Dermis microvascular lymphatic vessel endothelial cell (primary cell): ENCODE measurements at places on chromosomes 13 and 19.

- DNase-seq = peak; percentile 50
These were observed 37.8 kb downstream of the ELF1 start for GRCh38 chr13:40981361-40981760.

DNA sequence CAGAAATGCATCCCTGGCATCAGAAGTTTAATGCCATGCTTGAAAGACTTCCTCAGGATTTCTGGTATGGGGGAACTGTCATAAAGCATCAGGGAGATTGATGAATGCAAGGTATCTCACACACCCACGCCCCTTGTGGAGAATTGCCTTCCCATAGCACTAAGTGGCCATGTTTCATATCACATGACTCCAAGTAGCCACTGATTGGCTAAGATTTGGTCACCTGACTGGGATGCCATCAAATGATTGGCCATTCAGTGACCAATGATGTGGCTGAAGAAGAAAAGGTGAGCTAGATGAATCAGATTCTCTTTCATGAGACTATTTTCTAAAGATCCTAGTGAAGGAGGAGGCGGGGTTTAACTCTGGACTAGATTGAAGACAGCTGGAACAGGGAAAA is 7.3 kb downstream of the KLK8 start:
- DNase-seq = no peak

DNA sequence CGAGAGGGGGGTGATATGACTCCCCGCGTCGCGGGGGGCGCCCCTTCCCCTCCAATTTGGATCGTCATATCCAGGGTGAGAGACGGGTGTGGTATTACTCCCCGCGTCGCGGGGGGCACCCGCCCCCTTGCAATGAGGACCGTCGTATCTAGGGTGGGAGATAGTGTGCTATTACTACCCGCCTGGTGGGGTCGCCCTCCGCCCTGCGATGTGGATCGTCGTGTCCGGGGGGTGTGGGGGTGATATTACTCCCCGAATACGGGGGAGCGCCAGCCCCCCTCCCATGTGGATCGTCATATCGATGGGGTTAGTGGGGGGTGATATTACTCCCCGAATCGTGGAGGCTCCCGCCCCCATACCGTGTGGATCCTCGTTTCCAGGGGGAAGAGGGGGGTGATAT is 29.2 kb upstream of the RGCC start:
- DNase-seq = peak; percentile 21

DNA sequence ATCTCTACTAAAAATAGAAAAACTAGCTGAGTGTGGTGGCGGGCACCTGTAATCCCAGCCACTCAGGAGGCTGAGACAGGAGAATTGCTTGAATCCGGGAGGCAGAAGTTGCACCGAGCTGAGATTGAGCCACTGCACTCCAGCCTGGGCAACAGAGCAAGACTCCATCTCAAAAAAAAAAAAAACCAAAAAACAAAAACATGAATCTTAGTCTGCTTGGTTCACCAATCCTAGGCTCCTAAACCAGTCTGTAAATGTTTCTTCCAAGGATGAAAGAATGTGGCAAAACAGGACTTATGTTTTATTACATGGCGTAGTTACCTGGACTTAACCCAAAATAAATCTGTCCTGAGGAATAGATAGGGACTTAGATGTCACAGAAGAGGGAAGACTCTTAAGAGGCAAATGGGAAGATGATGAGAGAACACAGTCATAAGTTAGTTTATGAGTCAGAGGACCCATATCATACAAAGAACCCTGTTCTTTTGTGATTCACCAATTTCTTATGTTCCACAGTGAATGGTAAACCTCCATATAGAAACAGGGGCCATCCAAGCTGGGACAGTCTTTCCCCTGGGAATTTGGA is 6.9 kb upstream of the FBXL3 start:
- no peak for DNase-seq

DNA sequence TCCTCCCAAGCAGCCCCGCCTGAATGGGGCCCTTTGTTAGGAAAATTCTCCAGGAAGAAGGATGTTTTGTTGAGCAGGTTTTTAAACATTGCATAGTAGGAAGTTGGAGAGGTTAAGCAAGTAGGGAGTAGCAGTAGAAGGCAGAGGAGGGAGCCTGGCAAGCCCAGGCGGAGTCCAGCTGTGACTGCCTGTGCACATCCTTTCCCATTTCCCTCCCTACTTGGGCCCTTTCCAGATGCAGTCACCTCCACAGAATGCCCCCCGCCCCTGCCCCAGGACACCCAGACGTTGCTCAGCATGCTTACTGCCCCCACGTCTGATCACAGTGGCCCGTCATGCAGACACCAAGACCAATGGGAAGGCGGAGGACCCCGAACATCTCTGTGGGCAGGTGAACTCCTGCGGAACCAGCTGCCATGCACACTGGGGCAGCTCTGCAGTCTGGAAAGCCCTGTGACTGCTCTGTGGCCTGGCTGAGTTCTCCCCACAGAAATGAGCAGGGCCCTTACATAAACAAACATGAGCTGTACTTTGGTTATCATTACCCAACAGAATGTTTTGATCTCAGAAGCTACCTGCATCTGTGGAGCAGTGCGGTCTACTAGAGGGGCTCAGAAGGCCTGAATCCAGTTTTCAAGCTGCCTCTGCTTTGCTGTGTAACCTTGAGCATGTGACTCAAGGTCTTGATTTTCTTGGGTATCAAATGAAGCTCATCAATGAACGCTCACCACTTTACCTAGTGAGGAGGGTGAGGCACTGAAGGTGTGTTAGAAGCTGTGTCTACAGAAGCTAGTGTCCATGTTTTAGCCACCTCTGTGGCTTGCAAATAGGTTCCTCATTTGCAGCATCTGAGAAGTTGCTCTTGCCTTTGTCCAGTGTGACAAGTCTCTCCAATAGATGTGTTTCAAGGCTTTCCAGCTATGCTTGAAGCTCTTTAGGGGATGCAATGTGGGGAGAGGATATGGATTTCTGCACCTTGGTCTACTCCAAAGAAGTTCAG is 84.2 kb downstream of the TNFRSF19 start:
- DNase-seq = no peak

DNA sequence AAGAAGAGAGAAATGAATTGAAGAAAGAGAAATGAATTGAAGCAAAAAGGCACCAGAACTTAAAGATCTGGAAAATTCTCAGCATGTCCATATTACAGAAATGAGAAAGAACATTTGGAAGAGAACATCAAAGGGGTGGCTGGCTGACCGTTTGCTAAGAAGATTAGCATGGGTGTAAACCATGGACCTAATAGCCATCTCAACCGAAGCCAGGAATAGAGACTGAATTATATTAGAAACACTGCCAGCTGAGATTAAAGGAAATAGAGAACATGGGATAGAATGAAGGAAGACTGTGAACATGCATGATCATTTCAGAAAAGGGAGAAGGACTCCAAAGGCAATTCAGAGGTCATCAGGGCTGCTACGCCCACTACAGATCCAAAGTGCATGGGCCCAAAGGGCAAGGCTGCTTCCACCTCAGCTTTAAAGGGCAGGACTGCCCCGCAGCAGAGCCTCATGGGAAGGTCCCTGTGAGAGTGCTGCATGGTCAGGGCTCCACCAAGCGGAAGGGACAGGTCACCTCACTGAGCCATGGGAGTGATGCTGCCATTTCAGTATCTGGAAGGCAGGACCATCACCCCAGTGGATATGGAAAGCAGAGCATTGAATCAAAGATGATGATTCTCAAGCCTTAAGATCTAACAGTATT is 23.1 kb downstream of the FNDC3A start:
- no peak for DNase-seq

DNA sequence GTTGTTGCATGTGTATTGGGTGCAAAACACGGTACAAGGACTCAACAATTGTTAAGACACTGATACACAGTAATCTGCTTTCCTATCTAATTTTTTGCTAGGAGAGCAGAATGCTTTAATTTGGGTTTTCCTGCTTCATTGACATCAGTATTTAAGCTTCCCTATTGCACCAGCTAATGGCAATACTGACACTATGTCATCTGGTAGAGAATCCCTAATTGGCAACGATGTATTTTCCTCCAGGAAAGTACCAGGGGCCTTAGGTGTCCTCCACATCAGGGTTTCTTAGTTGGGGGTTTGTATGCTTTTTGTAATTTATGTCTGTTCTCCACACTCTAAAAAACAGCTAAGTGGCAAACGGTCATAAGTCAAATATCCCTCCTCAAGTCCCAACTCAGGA is 76.5 kb upstream of the FRY start:
- no peak for DNase-seq

DNA sequence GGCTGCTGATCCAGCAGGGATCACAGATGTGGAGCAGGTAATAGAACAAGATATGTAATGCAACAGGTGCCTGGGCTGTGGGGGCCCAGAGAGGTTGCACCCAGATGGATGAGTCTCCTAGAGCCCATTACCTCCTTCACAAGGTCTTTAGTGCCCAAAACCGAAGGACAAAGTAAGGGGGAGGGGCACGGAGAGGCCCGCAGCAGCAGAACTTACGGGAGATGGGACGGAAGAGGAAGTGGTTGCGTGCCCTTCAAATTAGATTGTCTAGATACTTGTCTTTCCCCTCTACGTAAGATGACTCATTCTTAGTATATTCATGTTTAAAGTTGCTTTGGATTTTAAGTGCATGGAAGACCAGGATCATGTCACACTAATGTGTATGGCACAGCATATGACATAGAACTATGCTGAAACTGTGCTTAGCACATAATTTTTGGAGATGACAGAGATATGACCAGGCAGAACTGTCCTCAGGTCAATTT is 5.7 kb upstream of the MRPS31 start:
- DNase-seq = no peak

DNA sequence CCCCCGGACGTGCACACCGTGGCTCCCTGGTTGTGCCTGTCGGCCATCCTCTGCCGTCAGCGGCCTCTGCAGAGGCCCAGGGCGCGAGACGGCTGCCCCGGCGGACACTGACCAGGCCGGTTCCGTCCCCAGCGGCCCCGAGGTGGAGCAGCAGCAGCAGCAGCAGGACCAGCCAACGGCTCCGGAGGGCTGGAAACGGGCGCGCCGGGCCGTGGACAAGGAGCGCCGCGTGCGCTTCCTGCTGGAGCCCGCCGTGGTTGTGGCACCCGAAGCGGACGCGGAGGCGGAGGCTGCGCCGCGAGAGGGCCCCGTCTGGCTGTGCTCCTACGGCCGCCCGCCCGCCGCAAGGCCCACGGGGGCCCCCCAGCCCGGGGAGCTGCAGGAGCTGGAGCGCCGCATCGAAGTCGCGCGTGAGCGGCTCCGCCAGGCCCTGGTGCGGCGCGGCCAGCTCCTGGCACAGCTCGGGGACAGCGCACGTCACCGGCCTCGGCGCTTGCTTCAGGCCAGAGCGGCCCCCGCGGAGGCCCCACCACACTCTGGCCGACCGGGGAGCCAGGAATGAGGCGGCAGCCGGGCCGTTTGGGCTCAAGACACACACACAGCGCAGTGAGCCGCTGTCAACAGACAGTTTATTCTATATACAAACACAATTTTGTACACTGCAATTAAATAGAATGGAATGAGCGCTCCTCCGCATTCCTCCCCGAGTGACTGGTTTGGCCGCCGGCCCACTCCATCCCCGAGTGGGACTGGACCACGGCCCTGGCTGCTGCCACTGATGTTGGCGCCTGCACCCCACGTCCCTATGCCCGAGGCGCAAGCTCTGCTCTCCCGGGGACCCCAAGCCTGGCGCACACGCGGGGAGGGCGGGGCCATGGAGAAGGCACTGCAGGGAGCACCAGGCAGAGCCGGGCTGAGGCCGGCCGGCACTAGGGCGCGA is 9.1 kb downstream of the GRIN3B start:
- no peak for DNase-seq

GRCh38 chr13:99967869-99968520 is 3.6 kb downstream of the ZIC5 start:
- no peak for DNase-seq

- DNase-seq = no peak
These were observed 397.1 kb downstream of the SLITRK5 start for GRCh38 chr13:88068316-88068715.

- DNase-seq = no peak
These were observed 114.4 kb upstream of the TMTC4 start for GRCh38 chr13:100789025-100789424.

DNA sequence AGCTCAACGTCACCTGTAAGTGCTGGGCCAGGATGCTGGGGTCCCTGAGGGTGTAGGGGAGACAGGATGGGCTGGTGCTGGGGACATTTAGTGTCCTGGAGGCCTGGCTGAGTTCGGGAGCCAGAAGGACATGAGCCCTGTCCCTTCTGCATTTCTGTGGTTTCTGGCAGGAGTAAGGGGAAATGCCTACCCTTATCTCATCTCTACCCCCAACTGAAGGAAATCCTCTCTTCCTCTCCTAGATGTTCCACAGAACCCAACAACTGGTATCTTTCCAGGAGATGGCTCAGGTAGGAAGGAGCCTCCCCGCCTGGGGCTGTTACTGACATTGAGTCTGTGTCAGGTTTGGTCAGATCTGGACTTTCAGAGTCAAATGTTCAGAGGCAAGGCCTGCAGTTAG is 1.2 kb downstream of the CD33 start:
- no peak for DNase-seq

DNA sequence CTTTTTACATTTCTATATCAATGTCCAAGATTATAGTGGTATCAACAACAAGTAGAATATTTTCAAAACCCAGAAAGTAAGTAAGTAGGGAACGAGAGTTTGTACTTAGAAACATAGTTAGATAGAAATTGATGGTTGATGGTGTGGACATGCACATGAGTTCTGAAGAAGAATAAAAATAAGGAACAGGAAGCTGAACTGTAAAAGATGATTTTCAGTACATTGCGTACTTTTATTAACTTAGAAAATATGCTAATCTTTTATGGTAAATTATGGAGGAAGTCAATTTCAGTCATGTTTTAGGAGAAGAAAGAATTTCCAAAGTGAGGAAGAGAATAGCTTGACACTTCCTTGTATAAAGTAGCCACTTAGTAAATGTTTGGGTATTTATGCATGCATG is 12.3 kb upstream of the GPR18 start:
- DNase-seq = no peak

GRCh38 chr13:91771229-91771628 is 372.8 kb downstream of the GPC5 start:
- DNase-seq = no peak

DNA sequence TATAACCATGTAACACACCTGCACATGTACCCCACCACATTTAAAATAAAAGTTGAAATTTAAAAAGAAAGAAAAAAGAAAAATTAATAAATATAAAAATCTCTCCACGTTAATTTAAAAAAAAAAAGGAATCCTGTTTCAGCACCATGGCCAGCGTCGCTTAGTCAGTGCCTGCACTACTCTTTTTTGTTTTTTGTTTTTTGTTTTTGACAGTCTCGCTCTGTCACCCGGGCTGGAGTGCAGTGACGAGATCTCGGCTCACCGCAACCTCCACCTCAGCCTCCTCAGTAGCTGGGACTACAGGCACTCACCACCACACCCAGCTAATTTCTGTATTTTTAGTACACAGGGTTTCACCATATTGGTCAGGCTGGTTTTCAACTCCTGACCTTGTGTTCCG is 835.9 kb downstream of the UQCRFS1 start:
- no peak for DNase-seq

GRCh38 chr19:56683116-56683515 is 11.6 kb upstream of the ZNF835 start:
- DNase-seq = no peak

- DNase-seq = no peak
These were observed 26.3 kb downstream of the CNFN start for GRCh38 chr19:42363614-42364346.
